ENCODE measurements at places on chromosomes 2 and 18.
A peak's percentile ranks its signal among the peaks of the same experiment; 100 is the strongest.

GRCh38 chr2:86238354-86238753 is 39.1 kb downstream of the MRPL35 start:
- no peak for DNase-seq

- DNase-seq, result peak; percentile 58
These were observed 127.6 kb upstream of the SPOPL start for GRCh38 chr2:138373993-138374408.

- DNase-seq, result no peak
These were observed 75.1 kb downstream of the SPRED2 start for GRCh38 chr2:65357095-65357958.

DNA sequence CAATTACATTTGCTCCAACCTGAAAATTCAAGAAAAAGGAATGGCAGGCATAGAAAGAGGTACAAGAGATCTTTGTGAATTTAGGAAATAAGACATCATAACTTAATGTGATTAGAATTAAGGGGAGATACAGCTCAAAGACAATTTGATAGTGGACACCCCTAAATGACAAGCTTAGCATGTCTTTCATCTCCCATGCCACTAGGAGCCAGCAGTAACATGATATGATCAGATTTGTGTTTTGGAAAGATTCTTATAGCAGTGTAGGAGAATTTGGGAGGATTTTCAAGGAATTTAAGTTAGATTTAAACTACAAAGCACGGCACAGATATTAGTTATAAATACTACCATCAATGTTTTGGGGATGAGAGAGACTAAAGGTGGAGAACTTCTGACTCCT is 340.8 kb downstream of the RDH14 start:
- peak; percentile 20 for DNase-seq

DNA sequence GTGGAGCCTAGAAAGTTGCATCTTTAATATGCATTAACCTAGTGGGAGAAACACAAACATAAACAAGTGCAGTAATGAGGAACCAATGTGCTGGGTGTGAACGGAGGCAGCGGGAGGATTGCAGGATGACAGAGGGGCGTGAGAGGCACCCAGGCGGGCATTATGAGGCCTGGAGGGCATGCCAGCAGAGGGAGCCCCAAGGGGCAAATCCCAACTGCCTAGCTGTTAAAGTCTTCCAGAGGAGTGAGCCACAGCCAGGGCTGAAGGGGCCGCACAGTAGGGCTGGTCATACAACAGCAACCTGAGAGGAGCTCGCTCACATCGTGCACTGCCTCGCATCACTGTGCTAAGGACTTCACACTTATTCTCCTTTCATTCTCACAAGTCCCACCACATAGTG is 13.3 kb upstream of the PRELID3A start:
- peak; percentile 37 for DNase-seq

Data from EH (cell line).